ENCODE measurements at places on chromosomes 11 and 22.

GRCh38 chr11:95512177-95512576 lies 277.4 kb downstream of the FAM76B start:
- DNase-seq = no peak

DNA sequence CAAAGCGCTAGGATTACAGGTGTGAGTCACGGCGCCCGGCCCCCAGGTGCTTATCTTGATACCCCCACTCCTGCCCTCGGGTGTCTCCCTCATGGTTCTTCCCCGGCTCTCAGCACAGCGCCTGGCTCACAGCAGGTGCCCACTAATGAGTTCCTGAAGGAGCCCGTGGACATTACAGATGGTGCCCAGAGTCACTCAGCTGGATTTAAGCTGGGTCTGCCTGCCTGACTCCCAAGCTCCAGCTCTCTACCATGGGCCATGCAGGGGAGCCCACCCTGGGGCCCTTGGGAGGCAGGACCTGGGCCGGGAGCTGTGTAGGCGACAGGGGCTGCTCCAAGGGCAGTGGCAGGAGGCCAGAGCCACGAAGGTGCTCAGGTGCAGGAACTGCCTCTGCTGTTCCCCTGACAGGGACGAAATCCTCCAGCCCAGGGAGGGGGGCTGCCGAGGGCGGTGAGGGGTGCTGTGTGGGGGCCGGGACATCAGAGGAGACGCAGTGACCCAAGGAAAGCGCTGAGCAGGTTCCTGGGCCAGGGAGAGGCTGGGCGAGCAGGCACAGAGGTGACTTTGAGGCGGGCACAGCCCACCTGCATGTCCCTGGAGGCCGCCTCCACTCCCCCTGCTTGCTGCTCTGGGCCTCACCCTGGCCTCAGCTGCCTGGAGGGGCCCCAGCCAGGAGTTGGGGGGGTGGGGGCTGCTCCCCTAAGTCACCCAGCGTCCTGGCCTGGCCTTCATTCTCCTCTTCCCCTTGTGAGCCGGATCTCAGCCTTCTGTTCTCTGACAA lies 14.6 kb upstream of the FLRT1 start:
- DNase-seq = no peak

- DNase-seq = no peak
Observed at GRCh38 chr11:93166194-93166593, 31.6 kb downstream of the SLC36A4 start.

DNA sequence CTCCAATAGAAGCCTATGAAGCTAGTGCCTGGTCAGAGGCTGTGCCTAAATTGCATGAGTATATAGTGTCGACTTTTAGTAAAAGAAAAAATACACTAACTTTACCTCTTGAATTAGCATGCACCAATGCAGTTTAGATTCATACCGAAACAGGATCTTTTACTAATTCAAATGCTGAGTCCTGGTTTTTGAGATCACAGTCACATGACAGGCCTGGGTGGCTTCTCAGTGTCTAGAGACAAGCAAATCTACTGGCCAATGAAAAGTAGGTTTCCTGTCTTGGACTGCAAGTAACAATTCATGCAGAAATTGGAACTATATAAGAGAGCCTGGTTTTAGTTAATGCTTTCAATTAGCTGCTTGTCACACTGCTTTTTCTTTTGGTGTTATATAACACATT lies 7.2 kb downstream of the ARHGEF12 start:
- DNase-seq = no peak

GRCh38 chr22:24164940-24165339 lies 16.3 kb upstream of the SUSD2 start:
- DNase-seq = no peak

DNA sequence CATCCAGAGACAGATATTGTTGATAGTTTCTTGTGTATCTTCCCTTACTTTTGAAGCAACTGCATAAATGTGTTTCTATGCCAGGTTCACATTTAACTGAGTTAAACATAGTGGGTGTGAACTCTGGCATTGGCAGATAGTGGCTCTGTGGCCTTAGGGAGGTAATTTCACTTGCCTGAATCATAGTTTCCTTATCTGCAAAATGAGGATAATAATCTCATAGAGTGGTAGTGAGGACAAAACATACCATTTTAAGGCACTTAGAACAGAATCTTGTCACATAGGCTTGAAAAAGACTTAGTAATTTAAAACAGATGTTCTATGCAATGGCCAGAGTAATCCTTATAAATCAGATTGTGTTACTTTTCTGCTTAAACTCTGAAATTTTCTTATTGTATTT lies 56.4 kb upstream of the SYN3 start:
- no peak for DNase-seq

- no peak for DNase-seq
Observed at GRCh38 chr11:9074338-9075029, 16.9 kb downstream of the SCUBE2 start.

- no peak for DNase-seq
Observed at GRCh38 chr22:46894081-46894671, 131.7 kb downstream of the TBC1D22A start.

All from Caco-2 (cell line).